NCI-H2227 treated with DMSO at 0.1 percent for 48 hours (cell line): ENCODE measurements at places on chromosomes 12 and 14.
A peak's percentile ranks its signal among the peaks of the same experiment; 100 is the strongest.

DNA sequence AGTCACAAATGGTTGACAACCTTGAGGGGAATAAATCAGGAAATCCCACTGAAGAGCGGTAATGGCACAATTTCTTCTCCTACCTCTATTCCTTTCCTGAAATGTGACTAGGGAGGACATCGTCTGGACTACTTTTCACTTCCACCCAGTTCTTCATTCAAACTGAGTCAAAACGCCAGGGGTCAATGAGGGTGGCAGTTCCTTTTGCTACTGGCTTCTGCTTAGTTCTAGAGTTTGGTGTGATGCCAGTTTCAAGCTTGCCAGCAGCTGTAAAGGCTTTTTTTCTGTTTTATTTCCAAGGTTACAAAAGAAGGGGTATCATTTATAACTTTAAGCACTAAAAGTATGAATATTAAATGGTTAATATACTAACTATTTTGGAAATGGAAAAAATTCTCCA, 286.5 kb downstream of the SOX5 start:
- DNase-seq = no peak

DNA sequence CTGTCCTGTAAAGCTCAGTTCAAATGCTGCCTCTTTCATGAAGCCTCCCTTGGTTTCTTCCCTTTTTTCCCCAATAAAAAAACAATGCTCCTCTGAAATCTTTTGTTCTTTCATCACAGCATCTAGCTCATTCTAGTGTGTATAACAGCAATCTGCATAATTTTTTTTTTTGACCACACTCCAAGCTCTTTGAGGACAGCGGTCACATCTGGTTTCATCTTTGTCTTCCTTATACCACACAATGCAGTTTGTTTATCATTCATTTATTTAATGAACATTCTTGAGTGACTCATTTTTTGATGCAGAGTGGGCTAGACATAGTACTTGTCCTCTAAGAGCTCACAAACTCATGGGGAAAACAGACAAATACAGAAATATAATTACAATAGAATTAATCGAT, 7.3 kb downstream of the GNG2 start:
- DNase-seq = no peak

DNA sequence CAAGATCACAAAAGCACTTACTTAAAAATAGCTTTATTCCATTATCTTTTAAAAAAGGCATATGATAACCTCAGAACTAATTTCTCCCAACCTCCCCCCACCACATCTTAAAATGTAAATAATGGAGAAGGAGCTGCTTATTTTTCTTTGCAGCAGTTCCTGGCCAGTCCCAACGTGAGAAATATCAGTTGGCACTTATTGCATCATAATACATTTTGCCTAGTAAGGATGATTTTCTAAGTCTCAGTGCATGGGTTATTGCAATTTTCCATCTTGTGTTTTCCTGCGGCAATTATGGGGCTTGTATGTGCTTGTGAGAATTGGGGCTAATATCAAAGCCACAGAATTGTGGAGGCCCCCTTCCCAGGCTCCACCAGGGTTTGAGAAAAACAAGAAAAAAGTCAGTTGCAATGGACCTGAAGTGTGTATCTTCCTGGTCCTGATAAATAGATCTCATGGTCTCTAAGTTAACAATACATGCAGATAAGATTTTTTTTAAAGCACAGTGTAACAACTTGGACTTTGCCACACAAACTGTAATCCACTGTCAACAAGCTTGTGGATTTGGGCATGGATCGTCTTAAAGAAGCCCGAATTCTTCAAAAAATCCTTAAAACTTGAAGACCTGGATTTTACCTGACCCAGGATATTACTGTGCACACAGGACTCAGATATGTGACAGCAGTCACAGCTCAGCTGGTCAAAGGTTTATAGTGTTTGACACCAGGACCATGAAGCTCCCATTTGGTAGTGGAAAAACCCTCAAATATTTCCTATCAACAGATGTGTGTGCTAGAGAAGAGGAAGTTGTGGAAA, 2.8 kb upstream of the WSB2 start:
- no peak for DNase-seq

DNA sequence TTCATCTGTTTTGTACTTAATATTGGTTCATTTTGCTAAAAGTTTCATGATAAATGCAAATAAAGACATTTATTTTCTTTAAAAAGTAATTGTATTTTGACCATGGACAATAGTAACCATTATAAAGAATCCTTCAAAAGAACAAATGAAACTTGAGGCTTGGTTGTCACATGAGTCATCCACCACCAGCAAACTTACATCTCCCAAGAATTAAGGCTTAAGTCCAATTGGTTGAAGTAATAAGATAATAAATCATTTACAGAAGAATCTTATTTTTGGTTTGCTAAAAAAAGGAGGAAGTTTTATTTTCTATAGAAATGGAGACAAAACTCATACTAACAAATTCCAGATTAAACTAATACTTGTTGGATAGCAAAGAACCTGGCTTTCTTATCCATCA, 84.8 kb upstream of the KITLG start:
- DNase-seq = no peak

DNA sequence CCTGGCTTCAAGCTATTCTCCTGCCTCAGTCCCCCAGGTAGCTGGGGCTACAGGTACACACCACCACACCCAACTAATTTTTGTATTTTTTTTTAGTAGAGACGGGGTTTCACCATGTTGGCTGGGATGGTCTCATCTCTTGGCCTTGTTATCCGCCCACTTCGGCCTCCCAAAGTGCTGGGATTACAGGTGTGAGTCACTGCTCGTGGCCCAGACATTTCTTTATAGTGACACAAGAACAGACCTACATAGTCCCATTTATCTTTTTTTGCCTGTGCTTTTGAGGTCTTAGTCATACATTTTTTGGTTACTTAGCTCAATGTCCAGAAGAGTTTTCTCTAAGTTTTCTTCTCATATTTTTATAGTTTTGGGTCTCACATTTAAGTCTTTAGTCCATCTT, 247.4 kb downstream of the SYT10 start:
- DNase-seq = no peak

GRCh38 chr12:57543581-57543980, 3.4 kb downstream of the DCTN2 start:
- no peak for DNase-seq

DNA sequence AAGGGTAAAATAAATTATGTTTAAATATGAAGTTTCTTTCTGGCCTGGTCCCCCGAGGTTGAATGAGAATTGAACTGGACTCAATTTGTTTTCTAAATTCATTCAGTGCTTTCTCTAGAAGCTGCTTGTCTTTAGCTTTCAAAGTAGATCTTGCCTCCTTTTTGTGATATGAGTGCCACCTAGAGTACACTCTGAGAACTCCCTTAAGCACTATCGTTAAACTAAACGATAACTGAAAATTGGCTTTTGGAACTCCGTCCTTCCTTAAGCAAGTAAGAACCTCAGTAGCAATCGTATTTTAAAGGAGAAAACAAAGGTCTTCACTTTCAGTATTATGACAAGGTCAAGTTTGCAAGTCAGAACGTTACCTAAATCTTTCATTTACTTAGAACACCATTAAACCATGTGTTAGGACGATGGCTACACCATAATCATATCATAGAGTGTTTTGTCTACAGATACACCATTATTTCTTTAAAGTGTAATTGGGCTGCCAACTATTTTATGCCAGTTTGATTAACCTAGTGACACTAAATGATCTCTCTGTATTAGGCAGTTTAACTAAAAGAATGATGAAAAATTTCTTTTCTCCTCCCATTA, 364.8 kb downstream of the SNAPC1 start:
- DNase-seq = peak; percentile 77

- DNase-seq = no peak
Measured at GRCh38 chr14:69043596-69044260, 64.6 kb upstream of the ACTN1 start.

DNA sequence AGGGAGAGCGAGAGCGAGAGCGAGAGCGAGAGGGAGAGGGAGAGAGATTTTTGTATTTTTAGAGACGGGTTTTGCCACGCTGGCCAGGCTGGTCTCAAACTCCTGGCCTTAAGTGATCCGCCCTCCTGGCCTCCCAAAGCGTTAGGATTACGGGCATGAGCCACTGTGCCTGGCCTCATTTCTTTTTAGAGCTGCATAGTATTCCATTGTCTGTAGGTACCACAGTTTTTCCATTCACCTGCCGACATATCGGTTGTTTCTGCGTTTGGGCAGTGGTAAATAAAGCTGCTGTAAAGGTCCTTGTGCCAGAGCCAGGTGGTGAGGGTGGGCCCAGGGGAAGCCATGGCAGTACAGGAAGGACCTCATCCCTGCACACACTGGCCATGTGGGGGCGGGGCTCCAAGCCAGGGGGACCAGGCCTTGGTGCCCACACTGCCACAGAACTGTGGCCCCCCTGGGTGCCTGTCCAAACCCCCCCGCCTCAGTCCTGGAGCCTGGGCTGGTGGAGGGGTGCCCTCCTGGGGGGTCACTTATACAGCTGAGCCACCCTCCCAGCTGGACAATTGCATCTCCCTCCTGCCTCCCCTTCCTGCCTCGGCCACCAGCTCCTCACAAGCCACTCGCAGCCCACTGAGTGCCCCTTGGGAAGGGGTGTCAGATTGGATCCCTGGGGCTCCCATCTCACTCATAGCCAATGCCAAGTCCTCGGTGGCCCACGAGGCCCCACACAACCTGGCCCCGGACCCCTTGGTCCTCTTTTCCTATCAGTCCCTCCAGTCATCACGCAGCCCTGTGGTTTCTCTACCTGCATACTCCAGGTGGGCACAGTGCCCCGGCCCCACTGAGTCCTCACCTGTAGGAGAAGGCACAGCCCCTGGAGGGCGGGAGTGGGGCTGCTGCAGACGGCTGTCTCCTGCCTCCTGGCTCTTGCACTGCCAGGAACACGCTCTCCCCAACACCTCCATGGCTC, 1.7 kb upstream of the PUS1 start:
- DNase-seq = no peak

DNA sequence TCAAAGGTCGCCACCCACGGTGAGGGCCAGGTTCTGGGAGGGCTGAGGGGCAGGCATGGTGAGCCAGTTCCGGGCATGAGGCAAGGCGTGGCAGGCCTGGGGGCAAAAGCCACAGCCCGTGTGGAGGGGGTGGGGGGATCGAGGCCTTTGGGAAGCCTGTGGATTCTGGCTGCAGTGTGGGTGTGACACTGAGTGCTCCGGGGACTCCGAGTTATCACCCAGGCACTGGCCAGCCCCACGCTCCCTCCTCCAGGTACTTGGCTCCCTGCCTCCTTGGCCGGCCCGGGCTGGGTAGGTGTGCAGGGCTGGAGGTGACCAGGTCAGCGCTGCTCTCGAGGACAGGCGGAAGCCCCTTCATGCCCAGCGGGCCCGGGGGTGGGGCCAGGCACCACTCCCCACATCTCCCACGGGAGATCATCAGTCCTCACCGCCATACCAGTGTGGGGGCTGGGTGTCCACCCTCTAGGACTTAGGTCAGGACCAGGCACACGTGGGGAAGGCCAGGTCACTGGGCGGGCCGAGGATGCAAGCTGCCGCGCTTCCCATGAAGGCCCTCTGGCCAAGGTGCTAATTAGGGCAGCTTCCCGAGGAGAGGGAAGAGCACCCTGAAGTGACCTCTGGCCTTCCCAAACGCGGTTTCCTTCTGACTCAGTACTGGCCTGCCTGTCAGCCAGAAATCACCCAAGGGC, 34.1 kb upstream of the TDRD9 start:
- DNase-seq = no peak

DNA sequence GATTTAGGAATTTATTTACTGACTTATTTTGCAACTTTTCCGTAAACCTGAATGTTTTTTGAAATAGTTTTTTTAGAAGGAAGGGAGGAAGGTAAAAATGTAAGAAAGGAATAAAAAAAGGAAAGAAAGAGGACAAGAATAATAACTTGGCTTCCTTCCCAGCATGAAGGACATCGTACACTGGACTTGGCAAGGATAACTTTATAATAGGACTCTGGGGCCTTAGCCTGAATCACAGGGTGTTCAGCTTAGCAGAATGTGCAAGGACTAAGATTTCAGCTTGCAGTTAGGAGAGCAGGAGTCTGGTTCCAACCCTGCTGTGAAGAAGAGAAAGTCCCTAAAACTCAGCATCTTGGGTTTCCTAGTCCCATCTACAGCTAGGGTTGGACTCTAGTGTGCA, 1053.3 kb downstream of the VRK1 start:
- DNase-seq = no peak

DNA sequence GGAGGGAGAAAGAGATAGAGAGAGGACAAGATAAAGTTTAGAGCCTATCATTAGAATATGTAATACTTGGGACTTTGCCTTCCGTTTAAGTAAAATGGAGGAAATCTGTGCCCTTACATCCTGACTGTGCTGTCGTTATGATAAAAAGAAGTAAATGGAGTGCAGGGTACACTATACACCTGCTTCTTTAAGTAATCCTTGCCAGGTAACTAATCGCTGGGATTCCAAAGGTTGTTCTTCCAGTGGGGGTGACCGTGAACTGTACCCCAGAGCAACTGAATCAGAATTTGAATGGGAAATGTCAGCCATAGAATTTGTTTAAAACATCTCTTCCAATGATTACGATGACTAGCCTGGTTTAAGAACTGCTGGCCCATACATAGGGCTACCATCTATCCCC, 126.1 kb upstream of the EEA1 start:
- no peak for DNase-seq

GRCh38 chr14:30484976-30485375, 74.0 kb upstream of the G2E3 start:
- no peak for DNase-seq

DNA sequence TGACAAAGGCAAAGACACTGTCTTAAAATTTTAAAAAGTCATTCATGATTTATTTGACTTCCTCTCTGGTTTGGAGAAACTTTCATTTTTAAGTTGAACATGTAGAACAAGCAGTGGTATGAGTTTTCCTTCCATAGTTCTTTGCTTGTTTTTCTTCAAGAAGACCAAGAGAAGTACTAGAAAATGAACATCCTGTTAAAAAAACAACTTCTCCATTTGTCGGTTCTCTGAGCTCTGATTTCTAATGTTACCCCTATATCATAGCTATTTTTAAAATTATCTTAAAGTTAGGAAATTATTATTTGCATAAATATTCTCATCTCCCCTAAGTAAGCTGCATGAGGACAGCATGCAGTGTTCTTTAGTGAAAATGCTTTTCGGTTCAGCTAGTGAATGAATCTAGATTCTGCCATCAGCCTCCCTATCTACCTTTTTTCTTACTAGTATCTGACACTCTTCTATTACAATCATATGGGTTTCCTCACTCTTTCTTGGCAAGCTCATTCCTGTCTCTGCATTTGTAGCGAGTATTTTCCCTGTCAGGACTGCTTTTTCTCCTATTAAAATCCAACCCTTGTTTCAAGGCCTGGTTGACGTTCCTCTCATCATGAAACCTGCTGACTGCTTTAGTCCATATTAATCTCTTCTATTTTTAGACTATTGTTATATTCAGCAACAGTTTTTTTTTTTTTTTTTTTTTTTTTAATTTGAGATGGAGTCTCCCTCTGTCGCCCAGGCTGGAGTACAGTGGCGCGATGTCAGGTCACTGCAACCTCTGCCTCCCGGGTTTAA, 15.8 kb downstream of the DIP2B start:
- no peak for DNase-seq
